NCI-H774 (cell line): ENCODE measurements at places on chromosomes 7 and 10.
A peak's percentile ranks its signal among the peaks of the same experiment; 100 is the strongest.

GRCh38 chr10:86047588-86047987 lies 319.0 kb downstream of the GRID1 start:
- DNase-seq: no peak

DNA sequence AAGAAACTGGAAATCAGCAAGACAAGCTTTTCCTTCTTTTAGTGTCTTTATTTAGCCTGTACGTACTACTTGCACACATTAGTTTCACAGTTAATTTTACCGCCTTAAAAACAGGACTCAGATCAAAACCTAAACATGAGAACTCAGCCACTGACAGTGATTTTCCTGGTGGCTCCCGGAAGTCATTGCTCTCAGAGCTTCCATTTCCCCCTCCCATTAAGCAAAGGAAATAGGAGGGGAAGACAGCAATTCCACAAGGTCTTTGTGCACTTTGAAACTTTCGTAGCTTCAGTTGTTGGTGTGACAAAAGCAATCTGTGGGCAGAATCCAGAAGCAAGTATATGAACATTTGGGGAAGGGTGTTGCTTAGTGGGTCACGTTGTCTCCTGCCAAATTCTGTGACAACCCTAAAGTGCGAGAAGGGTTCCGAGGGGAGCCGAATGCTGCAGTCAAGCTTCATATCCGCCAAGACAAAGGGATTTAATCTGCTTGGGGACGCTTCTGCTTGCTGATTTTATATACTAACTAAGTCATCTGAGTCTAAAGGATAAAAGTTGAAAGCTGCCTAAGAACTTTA lies 30.4 kb downstream of the FAM53B start:
- DNase-seq: no peak

GRCh38 chr10:129387258-129387525 lies 79.8 kb upstream of the MGMT start:
- DNase-seq: no peak

- no peak for DNase-seq
Observed at GRCh38 chr10:111956841-111957240, 226.7 kb downstream of the GPAM start.

DNA sequence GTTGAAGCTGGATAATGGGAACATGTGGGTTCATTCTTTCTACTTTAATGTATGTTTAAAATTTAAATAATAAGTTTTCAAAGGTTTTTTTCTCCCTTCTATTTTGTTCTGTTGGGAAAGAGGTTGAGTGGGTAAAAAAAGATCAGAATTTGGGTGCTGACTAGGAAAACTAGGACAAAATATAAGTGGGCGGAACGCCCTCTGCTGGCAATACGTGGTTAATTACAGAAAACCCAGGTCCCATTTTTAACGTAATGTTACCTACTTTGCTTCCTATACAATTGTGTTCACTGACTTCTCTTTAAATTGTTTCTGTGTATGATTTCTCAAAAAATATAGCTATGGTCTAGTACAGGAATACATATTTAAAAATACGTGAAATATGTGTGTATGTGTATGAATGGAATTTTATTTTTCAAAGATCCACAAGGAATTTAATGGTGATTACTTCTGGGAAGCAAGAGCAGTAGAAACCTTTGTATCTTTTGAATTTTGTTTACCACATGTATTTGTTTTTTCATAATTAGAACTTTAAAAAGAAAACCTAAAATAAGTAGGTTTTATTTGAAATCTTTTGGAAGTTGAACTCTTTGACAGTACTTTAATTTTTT lies 8.7 kb downstream of the ECD start:
- DNase-seq: peak; percentile 13

GRCh38 chr10:120369856-120370276 lies 87.2 kb upstream of the PLPP4 start:
- no peak for DNase-seq
